ENCODE measurements at places on chromosomes 1 and 21.

GRCh38 chr1:6054596-6054995, 8.9 kb downstream of the KCNAB2 start:
- no peak for DNase-seq

DNA sequence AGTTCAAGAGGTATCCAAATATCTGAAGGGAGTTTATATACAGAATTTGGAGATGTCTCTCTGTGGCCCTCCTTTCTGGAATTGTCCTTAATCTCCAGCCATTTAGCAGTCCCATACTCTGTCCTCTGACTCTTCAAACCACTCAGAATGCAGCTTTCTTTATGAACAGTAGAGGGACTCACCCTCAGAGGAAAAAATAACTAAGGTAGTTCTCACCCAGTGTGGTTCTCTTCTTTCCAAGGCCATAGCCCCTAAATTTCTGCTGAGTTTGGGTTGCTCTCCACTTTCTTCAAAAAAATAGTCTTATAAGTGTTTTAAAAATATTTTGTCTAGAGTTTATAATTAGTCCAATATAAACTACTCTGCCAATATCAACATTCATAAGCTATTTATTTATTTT, 369.7 kb downstream of the MATN1 start:
- no peak for DNase-seq

GRCh38 chr21:36613059-36613458, 85.9 kb upstream of the SIM2 start:
- no peak for DNase-seq

GRCh38 chr1:171166361-171166760, 18.7 kb upstream of the FMO2 start:
- DNase-seq = no peak

- no peak for DNase-seq
These were observed 50.3 kb downstream of the POFUT2 start for GRCh38 chr21:45237401-45237800.

DNA sequence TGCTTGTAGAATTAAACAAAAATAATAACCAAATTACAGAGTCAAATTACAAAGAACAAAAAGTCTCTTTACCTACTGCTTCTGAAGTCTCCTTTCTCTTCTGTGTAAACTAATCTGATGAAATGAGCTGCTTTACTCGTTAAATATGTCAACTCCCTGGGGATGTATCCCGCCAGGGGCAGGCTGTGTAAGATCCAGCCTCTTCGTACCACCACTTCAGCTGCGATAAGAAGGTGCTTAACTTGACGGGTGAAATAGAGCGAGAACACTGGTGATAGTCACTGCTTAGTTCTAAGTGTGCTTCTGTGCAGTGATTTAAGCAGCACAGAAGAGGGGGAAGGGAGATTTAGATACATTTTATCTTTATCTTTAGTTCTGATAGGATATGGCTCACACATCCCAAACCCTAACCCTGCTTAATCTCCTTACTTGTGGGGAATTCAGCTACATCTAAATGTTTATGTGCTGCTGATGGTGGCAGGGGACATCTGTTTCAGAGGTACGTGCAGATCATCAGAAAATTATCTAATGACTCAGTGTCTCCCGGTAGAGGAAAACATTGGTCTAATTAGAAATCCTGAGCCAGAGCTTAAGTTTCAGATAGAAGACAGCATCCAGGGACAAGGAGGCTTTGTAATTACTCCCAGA, 46.0 kb downstream of the RHOU start:
- no peak for DNase-seq

GRCh38 chr1:65431111-65431705, 10.7 kb downstream of the LEPR start:
- DNase-seq = no peak

DNA sequence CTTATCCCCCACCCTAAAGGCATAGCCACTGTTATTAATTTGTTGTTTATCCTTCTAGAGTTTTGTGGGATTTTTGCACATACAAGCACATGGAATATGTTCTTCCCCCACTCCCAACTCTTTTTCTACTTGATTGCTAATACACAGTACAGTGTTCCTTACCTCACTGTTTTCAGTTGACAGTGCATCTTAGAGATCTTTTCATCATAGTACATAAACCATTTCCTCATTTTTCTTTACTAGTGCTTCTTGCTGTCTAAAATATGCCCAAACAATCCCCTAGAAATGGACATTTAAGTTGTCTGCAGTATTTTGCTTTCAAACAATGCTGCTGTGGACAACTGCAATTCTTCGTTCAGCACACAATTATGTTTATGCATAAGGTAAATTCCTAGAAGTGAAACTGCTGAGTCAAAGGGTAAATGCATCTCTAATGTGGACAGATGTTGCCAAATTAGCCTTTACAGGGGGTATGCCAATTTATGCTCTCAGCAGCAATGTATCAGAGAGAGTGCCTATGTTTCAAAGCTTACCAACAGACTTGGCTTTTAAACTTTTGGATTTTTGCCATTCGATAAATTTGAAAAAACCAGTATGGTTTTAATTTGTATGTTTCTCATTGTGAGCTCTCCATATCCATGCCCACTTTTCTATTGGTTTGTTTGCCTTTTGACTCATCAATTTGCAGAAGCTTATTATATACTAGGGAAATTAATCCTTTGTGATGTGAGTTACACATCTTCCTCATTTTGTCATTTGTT, 132.6 kb downstream of the MRPS6 start:
- no peak for DNase-seq

DNA sequence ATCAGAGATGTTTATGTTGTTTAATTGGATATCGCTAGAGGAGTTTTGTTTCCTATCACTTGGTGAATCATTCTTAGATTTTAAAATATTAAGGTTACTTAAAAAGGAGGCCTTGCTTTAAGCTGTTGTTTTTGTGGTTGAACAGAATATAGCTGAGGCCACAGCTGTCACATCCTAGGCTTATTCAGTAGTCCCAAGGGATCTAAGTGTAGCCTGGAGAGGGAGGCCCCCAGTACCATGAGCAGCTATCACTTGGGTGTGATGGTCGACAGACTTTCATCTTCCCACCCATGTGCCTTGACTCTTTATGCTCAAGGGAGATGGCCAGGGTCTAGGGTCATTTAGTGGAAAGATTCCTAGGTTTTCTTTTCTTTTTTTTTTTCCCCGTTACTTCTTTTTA, 278.7 kb downstream of the HHAT start:
- no peak for DNase-seq

- no peak for DNase-seq
These were observed 11.8 kb upstream of the ATF3 start for GRCh38 chr1:212596798-212597197.

GRCh38 chr21:17270229-17270628, 242.6 kb upstream of the CXADR start:
- DNase-seq = no peak

DNA sequence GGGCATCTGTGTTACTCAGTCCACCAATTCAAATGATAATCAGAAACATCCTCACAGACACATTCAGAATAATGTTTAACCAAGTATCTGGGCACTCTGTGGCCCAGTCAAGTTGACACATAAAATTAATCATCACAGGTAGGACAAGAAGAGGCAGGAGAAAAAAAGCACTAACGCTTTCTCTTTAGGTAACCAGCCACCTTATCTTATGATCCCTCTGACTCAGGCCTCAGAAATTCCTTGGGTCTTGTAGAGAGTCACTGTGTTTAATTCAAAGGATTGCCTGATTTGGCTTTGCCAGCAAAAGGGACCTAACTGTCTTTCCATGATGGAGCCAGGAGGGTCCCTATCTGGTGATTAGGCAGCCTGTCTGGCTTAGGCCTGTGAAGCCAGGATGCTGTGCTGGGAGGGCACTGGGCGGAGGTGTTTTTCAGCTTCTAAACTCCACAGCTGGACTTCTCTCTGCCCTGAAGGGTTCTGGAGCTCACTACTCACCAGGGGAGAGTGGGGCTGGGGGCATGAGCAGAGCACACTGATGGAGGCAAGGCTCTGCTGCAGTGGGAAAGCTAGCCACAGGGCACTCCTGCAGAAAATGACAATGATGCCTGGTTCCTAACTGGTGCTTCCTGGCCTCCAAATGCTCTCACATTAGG, 36.4 kb upstream of the STUM start:
- DNase-seq = no peak

DNA sequence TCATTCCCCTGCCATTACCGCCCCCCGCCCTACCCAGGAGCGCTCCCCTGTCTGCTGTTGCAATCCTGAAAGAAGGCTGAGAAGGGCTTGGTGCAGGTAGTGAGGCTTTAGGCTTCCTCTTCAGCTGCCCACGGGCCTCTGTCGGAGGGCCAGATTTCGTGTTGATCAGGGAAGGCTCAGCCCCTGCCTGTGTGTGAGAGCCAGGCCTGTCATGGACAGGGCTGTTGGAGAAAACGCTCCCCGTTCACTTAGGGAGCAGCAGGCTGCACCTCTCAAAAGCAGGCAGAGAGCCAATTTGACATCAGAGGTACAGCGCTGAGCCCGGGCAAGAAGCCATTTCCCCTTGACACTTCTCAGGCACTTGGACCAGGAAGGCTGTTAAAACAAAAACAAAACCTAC, 19.0 kb downstream of the TEX35 start:
- no peak for DNase-seq

- DNase-seq = no peak
These were observed 106.6 kb downstream of the NPHP4 start for GRCh38 chr1:5885471-5886139.

- DNase-seq = no peak
These were observed 586 bp downstream of the CHI3L2 start for GRCh38 chr1:111227851-111228747.

GRCh38 chr1:181656491-181656890, 173.2 kb downstream of the CACNA1E start:
- DNase-seq = no peak

DNA sequence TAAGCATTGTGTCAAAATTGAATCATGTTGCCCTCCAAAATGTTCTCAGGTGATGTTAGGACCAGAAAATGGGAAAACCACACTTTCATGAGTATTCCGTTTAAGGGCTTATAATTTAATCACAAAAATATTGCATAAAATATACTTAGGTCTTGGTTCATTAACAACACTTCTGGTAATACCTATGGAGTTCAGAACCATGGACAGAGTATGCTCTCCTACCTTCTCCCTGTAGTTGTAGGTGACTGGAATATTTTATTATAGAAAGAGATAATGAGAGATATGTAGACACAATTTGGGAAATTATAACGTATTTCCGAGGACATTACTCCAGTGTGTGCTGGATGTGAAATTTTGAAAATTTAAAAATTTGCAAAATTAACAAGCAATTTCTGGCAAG, 232.5 kb downstream of the NCAM2 start:
- no peak for DNase-seq

DNA sequence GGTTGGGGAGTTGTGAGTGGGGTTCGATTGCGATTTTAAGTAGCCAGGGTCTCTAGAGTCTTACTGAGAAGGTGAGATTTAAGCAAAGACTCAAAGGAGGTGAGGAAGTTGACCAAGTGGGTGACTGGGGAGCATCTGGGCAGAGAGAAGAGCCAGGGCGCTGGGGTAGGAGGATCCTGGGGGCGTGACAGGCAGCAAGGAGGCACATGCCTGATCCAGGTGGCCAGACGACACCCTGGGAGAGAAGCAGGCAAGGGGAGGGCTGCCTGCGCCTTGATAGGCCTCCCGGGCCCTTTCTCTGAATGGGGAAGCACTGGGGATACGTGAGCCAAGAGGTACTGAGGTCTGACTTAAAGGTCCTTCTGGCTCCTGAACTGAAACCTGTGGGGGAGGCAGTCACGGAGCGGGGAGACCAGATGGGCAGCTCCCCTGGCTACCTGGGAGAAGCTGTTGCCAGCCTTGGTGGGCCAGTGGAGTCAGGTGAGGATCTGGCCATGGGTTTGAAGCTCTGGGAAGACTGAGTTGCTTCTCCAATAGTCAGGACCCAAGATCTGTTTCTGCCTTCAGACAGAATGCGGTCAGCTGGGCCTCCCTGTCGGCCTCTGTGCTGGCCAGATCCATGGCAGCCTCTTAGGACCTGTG, 5.4 kb downstream of the ZBTB48 start:
- no peak for DNase-seq

DNA sequence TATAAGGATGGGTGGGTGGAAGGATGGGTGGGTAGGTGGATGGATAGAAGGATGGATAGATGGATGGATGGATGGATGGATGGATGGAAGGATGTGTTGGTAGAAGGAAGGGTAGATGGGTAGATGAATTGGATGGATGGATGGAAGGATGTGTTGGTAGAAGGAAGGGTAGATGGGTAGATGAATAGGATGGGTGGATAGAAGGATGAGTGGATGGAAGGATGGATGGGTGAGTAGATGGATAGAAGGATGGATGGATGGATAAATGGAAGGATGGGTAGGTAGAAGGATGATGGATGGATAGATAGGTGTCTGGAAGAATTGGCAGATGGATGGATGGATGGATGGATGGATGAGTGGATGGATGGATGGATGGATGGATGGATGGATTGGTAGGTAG, 6.0 kb downstream of the MASP2 start:
- no peak for DNase-seq

- no peak for DNase-seq
These were observed 5.0 kb downstream of the GAS5 start for GRCh38 chr1:173862769-173863223.

- no peak for DNase-seq
These were observed 62.9 kb downstream of the NID1 start for GRCh38 chr1:236002025-236002390.

DNA sequence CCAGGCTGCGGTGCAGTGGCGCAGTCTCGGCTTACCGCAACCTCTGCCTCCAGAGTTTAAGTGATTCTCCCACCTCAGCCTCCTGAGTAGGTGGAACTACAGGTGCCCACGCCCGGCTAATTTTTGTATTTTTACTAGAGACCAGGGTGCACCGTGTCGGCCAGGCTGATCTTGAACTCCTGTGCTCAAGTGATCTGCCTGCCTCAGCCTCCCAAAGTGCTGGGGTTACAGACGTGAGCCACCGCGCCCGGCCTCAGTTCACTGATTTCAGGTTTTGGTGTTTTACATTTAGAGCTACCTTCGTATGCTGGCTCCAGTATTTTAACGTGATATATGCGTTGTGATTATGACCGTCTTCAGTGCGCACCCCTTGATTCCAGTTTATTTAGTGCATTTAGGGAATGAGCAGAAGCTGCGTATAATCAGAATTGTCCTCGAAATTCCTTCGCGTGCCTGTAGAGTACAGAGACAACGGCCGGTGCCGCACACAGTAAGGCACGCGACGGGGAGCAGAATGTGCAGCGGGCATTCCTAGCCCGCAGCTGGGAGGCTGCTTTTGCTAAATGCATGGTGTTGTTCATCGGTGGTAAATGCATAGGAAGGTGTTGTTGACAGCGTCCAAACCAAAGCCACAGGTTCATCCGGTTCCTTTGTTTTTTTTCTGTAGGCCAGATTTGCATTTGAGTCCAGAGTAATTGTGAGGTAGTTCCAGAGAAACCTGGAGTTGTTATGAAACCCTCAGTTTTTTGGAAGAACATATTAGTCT, 48.9 kb upstream of the DIP2A start:
- DNase-seq = no peak

DNA sequence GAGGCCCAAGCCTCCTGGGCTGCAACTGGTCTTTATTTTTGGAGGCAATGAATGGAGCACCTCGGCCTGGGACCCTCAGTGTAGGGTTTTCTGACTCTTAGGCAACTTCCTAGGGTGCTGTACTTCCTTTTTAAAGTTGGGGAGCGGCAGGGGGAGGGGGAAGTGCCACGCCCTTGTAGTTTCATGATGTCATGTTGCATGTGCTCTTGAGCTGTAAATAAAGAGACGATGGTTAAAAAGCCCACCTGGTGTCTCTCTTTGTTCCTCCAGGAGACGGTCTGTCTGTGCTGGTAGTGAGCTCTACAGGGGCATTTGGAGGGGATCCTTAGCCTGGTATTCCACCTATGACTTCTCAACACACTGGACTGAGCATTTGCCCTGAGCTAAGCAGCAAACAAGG, 10.3 kb upstream of the AGTRAP start:
- no peak for DNase-seq
